ENCODE measurements at places on chromosomes 7 and 10.

DNA sequence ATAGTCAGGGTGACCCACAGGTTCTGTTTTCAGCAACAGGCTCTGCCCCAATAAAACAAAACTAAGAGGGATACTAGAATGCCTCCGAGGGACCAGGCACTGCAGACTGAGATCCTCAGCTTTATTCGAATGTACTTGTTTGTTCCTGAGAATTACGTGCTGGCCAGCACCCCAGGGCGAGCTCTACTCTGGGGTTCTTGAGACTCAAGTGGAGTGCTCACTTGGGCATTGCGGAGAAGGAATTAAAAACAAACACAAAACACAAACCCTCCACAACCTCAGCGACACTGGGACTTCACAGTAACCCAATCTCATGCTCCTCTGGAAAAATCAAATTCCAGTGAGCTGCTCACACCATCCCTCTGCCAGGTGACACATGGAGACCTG, 250.7 kb downstream of the TNS3 start:
- H3K36me3 ChIP-seq, result no peaks in the 10 kb centered on the region
- no peaks in the 10 kb centered on the region for H3K27me3 ChIP-seq
- DNase-seq, result no peak
- no peaks in the 10 kb centered on the region for H3K4me1 ChIP-seq
- H3K27ac ChIP-seq, result no peak overlapping the region

GRCh38 chr10:24477915-24478314, 245.8 kb downstream of the ARHGAP21 start:
- H3K36me3 ChIP-seq, result no peaks in the 10 kb centered on the region
- H3K4me3 ChIP-seq, result no peak overlapping the region
- H3K27me3 ChIP-seq, result peaks cover 28% of the 10 kb centered on the region
- no peak overlapping the region for H3K27ac ChIP-seq
- H3K4me1 ChIP-seq, result no peaks in the 10 kb centered on the region

GRCh38 chr7:121419201-121420148, 23.4 kb upstream of the FAM3C start:
- H3K27me3 ChIP-seq, result peaks cover 9% of the 10 kb centered on the region
- no peaks in the 10 kb centered on the region for H3K36me3 ChIP-seq
- no peaks in the 10 kb centered on the region for H3K4me1 ChIP-seq
- no peak overlapping the region for H3K27ac ChIP-seq
- no peak overlapping the region for H3K4me3 ChIP-seq

DNA sequence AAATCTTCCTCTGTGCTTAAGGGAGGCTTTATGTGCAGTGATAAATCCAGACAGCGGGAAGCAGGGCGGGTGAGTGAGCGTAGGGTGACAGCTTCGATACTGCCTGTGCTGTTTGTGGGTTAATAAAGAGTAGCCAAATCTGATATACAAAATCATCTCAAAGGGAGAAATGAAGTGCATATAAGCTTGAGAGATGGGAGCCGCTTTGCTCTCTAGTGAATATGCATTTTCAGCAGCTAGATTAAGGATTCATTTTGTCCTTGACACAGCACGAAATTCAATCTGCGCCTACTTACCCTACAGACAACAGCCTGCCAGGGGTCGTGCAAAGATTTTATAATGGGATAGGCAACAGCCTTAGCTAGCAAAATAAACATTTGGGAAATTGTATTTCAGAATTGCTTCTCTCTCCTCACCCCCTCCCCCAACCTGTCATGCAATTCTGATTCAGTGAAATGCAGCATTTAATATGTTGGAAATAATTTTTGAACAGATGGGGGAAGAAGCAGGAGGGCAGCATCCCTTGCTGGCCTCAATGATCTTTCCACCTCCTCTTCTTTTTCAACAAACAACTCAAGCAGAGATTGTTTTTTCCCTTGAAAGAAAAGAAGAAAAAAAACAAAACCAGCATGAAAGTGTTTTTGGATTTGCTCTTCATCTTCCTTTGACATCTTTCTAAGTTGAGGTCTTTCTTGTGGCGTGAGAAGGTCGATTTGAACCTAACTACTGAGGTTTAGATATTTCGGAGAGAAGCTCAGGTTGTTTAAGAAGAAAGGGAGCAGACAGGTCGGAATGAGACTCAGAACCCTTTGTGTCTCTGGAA, 117.9 kb downstream of the AOAH start:
- peak overlapping the region; percentile 63 for H3K27ac ChIP-seq
- peaks cover 53% of the 10 kb centered on the region for H3K4me1 ChIP-seq
- no peaks in the 10 kb centered on the region for H3K27me3 ChIP-seq
- DNase-seq, result no peak

DNA sequence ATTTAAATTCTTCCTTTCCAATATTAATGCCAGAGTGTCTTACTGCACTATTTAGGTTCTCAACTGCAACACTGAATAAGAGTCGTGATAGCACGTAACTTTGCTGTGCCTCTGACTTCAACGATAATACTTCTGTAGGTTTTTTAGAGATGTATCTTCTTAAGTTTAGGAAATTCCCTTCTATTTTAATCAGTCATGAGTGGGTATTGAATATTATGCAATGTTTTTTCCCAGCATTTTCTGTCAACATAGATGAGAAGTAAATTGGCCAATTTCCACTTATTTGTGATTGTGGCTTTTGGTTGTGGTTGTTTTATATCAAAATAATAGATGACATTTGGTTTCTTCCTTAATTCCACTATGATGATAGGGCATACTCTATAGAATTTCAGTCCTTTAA, 6.7 kb upstream of the STK17A start:
- no peak for DNase-seq
- no peak overlapping the region for H3K4me3 ChIP-seq
- no peaks in the 10 kb centered on the region for H3K36me3 ChIP-seq
- no peak overlapping the region for H3K27ac ChIP-seq

DNA sequence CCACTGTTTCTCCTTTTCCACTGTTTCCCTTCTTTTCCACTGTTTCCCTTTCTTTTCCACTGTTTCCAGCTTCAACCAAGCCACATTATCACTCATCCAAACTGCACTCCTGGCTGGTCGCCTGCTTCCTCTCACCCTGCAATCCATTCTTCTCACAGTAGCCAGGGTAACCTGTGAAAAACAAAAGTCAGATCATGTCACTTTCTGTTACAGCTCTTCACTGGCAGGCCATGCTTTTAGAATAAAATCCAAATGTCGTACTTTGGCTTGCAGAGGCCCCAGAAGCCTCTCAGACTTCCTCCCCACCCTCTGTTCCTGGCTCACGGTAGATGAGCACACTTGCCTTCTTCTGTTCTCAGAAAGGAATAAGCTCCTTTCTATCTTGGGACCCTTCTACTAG, 33.9 kb downstream of the STARD3NL start:
- H3K4me3 ChIP-seq, result no peak overlapping the region
- peaks cover 20% of the 10 kb centered on the region for H3K4me1 ChIP-seq
- peak overlapping the region; percentile 7 for H3K27ac ChIP-seq
- no peaks in the 10 kb centered on the region for H3K27me3 ChIP-seq
- no peak for DNase-seq

DNA sequence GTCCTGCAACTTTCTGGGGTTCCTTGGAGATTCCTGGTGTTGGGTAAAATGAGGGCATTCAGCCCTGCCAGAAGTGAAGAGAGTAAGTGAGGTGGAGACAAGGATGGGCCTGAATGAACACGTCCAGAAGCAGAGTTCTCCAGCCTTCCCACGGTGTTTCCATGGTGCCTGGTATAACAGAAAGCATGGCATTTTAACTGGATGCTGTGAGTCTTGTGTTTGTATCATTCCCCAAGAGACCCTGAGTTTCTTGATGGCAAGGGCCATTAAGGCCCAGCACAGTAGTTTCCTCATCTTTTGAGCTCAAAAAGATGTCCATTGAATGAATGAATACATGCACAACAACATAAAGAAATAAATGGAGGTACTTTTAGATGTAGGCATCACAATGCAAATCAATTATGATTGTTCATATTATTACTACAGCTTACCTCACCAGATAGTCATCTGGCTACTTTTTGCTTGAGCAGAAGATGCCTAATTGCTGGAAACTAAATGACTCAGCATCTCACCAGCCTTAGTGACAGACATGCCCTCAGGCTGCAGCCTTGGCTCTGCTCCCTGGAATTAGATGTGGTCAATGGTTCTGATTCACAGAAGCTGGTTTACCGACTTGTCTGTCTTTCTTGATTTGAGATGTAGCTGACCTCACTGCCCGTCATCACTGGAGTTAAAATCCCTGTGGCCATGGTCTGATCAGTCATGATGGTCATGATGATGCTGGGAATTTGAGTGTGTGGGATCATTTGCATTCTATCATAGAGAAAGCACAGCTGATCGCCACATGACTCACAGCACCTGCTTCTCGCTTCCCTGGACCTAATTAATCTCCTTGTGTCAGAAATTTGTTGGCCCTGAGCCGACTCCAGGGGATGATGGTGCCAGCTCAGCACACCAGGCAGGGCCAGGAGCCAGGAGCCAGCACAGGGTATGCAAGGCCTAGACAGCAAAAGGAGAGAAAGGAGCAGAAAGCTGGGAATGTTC, 83.9 kb downstream of the CXCL12 start:
- H3K4me1 ChIP-seq, result no peaks in the 10 kb centered on the region
- no peaks in the 10 kb centered on the region for H3K27me3 ChIP-seq
- no peak overlapping the region for H3K27ac ChIP-seq
- H3K36me3 ChIP-seq, result peaks cover 1% of the 10 kb centered on the region
- no peak overlapping the region for H3K4me3 ChIP-seq
- DNase-seq, result no peak

DNA sequence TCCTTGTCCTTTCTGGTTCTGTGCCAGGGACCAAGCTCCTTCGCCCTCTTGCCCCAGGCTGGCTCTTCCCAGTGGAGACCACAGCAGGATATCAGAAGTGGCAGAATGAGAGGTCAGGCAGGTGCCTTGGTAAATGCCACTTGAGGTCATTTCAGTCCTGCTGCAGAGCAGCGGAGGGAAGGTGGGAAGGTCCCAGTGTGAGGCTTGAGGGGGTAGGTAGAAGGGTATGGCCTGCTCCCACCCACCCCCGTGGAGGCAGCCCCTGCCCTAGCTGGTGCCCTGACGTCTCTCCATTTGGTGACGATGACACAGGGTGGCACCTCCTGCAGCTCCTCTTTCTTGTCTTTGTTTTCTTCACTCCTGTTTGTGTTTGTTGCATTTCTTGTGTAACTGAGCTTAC, 538.8 kb downstream of the TCERG1L start:
- H3K4me3 ChIP-seq, result no peak overlapping the region
- no peaks in the 10 kb centered on the region for H3K4me1 ChIP-seq
- no peak for DNase-seq
- H3K36me3 ChIP-seq, result no peaks in the 10 kb centered on the region
- H3K27me3 ChIP-seq, result peaks cover 19% of the 10 kb centered on the region

DNA sequence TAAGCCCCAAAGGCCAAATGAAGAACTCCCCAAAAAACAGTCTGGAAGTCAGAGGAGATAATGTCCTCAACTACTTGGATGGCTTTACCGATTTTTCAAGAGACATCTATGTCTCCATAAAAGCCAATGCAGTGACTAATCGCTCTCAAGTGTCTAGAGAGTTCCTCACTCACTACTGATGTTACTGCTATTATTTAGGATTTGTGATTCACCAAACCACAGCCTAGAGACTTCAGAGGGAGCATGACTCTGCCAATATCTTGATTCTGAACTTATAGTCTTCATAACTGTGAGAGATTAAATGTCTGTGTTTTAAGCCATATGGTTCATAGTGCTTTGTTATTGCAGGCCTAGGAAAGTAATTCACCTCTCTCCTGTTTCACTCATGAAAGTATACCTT, 160.2 kb downstream of the IPMK start:
- H3K36me3 ChIP-seq, result no peaks in the 10 kb centered on the region
- peaks cover 17% of the 10 kb centered on the region for H3K27me3 ChIP-seq
- H3K27ac ChIP-seq, result no peak overlapping the region
- H3K4me1 ChIP-seq, result no peaks in the 10 kb centered on the region

DNA sequence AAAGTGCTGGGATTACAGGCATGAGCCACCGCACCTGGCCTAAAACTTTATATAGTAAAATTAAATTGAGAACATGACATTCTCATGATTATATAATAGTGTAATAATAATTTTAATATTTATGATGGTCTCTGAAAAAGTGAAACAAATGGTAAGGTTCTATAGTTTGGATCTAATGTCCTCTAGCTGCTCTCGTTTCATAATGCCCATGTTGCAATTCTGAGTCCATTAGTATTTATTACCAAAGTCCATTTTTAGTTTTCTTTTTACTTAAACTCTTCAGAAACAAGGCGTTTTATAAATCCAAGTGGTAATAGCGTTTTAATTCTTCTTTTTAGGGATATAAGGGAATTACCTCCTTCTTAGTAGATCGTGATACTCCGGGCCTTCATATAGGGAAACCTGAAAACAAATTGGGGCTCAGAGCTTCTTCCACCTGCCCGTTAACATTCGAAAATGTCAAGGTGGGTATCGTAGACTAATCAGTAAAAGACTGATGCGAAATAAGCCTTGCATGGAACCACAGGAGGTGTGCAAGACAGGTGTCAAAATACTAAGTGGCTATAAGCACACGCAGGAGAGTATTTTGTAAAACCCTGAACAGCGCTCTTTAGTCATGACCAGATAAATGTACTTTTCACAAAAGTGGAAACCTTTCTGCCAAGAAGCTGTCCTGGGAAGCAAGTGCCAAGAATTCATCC, 34.1 kb downstream of the ACADSB start:
- no peak overlapping the region for H3K27ac ChIP-seq
- DNase-seq, result no peak
- no peaks in the 10 kb centered on the region for H3K27me3 ChIP-seq
- no peak overlapping the region for H3K4me3 ChIP-seq

GRCh38 chr10:17062955-17063484, 66.6 kb downstream of the CUBN start:
- no peaks in the 10 kb centered on the region for H3K27me3 ChIP-seq
- no peak overlapping the region for H3K4me3 ChIP-seq
- peak overlapping the region; percentile 23 for H3K27ac ChIP-seq
- peaks cover 5% of the 10 kb centered on the region for H3K36me3 ChIP-seq

- H3K4me1 ChIP-seq, result peaks cover 17% of the 10 kb centered on the region
- DNase-seq, result no peak
- H3K4me3 ChIP-seq, result peak overlapping the region; percentile 55
Observed at GRCh38 chr10:100970076-100970913, 991 bp downstream of the SEMA4G start.

GRCh38 chr10:132297526-132297925, 10.2 kb downstream of the STK32C start:
- no peak overlapping the region for H3K27ac ChIP-seq
- no peaks in the 10 kb centered on the region for H3K27me3 ChIP-seq
- peaks cover 6% of the 10 kb centered on the region for H3K4me1 ChIP-seq
- DNase-seq, result no peak
- no peaks in the 10 kb centered on the region for H3K36me3 ChIP-seq

DNA sequence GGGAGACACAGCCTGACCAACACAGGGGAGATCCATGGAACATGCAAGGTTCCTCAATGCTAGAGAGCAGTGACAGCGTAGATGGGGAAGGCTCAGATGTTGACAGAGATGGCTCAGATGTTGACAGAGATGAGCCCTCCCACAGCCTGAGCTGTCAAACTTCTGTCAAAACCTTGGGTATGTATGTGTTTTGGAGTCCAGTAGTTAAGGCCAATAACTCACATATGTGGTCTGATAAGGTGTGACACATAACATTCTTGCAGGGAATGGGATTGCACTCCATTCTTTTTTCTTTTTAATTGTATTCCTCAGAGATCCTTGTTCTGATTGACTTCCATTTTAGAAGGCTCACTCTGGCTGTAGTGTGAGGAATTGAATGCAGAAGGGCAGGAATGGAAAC, 136.3 kb downstream of the C1GALT1 start:
- DNase-seq, result no peak
- H3K4me1 ChIP-seq, result no peaks in the 10 kb centered on the region
- H3K27ac ChIP-seq, result no peak overlapping the region
- no peak overlapping the region for H3K4me3 ChIP-seq
- H3K36me3 ChIP-seq, result no peaks in the 10 kb centered on the region
